ENCODE measurements at places on chromosomes 5 and 9.

GRCh38 chr9:70579686-70580085, 165.2 kb upstream of the KLF9 start:
- DNase-seq, result no peak

DNA sequence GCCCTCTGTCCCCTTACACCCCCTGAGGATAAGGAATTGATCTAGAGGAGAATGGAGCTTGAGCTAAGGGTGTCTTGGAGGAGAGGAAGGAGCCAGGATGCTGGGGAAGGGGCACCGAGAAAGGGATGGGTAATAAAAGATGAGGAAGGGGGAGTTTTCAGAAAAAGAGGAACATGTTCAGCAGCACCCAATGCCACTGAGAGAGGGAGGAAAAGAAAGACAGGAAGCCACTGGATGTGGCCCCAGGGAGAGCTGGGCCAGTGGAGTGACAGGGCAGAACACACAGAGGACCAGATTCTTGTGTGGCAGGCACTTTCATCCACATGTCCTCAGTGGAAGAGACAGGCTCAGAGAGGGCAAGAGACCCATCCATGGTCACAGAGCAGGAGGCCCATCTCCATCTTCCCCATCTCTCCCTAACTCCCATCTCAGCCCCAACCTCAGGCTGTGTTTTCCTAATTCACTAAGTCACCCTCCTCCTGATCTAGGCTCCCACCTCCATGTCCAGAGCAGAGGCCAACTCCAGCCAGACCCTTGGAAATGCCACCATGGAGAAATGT, 7.2 kb downstream of the PFN3 start:
- DNase-seq, result no peak

GRCh38 chr5:22539762-22540161, 313.4 kb downstream of the CDH12 start:
- DNase-seq, result no peak

DNA sequence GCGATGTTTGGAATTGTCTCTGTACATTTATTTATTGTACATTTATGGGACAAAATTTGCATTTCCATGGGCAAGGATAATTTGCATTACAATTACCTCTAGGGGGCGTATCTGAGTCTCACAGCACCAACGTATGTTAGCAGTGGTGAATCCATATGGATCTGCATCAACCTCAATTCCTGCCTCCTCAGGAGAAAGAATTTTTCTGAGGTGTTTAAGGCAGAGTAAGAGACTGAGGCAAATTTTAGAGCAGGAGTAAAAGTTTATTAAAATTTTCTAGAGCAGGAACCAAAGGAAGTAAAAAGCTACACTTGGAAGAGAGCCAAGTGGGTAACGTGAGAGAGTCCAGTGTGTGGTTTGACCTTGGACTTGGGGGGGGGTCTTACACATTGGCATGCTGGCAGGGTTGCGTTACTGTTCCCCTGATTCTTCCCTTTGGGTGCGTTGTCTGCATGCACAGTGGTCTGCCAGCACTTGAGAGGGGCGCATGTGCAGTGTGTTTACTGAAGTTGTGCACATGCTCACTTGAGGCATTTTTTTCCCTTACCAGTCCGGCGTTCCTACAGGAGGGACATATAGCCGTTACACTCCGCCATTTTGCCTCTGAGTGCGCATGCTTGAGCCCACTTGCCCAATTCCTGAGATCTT, 21.0 kb upstream of the RAB14 start:
- peak; percentile 48 for DNase-seq

GRCh38 chr9:88425538-88425950, 37.3 kb downstream of the SPIN1 start:
- DNase-seq, result no peak
